T-helper 17 cell (primary cell): ENCODE measurements at places on chromosomes 12 and 14.

- no peak for DNase-seq
Observed at GRCh38 chr14:95088665-95089064, 68.7 kb downstream of the DICER1 start.

- no peak for DNase-seq
Observed at GRCh38 chr14:100586403-100587085, 673 bp downstream of the BEGAIN start.

- no peak for DNase-seq
Observed at GRCh38 chr12:30438601-30439041, 257.0 kb downstream of the IPO8 start.

- DNase-seq = no peak
Observed at GRCh38 chr12:120235369-120236323, 29.9 kb downstream of the PXN start.

DNA sequence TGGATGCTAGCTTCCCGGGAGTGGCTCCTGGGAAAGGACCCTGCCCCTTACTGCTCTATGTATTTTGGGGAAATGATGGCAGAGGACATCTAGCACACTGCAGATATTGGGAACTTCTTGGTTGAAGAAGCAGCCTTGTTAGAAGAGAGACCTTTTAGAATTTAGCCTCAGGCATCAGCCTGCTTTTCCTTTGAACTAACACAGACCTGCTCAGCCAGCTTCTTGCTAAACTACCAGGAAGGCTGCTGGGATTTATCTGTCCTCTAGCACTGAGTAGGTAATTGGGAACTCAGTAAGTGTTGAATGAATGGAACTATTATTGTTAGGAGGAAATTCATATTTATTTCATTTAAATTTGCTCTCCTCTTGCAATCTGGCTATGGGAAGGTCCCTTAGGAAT lies 77.3 kb downstream of the DRAM1 start:
- DNase-seq = no peak

DNA sequence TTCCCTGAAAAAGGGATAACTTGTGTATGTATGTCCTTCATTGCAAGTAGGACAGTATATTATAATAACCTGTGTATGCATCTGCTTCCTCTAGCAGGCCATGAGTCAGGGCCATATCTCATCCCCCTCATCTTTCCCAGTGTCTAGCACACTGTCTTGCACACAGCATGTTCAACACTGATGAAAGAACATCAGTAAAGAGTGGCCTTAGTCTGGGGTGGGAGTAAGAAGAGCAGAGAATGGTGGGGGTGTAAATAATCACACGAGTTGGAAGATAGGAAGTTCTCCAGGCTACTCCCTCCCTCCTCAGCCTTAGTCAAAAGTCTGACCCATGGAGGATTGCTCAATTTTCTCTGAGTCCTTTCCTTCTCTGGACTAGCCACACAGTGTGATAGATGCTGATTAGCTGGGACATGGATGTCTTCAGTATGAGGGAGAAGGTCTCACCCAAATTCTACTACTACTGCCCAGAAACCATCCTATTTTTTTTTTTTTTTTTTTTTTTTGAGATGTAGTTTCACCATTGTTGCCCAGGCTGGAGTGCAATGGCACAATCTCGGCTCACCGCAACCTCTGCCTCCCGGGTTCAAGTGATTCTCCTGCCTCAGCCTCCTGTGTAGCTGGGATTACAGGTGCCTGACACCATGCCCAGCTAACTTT lies 14.6 kb upstream of the SP1 start:
- DNase-seq = no peak

DNA sequence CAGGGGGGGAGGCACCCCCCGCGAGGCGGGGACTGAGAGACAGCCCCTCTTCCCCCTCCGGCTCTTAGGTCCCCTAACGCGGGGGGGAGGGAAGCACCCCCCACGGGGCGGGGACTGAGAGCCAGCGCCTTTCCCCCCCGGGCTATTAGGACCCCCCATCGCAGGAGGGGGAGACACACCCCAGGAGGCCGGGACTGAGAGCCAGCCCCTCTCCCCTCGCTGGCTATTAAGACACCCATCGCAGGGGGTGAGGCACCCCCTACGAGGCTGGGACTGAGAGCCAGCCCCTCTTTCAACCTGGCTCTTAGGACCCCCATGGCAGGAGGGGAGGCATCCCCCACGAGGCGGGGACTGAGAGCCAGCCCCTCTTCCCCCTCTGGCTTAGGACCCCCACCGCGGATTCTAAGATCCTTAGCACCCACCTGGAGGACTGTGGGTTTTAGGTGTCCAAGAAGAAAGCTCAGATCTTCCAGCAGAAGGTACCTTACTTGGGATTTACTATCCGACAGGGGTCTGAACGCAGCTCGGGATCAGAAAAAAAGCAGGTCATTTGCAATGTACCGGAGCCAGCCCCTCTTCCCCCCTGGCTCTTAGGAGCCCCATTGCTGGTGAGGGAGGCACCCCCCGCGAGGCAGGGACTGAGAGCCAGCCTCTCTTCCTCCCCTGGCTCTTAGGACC lies 197.8 kb upstream of the PZP start:
- no peak for DNase-seq

DNA sequence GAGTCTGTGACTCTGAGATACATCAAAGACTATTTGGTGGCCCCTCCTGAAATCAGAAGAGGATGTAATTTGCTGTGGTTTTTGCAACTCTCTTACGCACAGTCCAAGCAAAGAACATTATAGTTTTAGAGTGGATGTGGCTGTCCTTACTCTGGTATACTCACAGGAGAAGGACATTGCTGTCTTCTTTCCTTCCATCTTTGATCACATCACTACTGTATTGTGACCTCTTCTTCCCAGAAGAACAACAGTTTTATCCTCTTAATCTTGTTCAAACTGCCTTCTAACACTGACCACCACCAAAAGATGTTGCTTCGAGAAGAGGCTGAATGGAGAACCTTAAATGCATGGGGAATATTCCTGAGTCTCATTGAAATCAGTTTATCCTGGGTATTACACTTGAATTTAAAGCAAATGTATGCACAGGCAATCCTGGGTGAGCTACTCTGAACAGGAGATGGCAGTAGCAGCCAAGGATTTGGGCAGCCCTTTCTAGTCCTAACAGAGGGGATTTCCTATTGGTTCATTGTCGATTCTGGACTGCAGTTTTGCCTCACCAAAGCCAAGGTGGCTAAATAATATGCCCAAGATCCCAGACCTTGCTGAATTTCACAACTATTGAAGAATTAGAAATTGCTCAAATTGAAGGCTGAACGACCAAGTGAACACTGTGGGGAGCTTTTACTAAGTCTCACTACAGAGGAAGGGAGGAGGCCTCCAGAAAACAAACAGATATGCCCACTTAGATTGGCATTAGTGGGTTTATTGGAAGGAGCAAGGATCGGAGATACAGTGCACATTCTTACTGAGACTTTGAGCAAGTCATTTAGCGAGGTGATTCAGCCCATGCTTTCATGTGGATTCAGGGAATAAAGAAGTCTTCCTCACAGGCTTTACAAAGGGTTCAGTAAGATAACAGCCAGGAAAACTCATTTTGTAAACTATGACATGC lies 282.8 kb downstream of the PAWR start:
- DNase-seq = no peak

GRCh38 chr12:4486980-4487379 lies 41.4 kb upstream of the FGF6 start:
- no peak for DNase-seq

DNA sequence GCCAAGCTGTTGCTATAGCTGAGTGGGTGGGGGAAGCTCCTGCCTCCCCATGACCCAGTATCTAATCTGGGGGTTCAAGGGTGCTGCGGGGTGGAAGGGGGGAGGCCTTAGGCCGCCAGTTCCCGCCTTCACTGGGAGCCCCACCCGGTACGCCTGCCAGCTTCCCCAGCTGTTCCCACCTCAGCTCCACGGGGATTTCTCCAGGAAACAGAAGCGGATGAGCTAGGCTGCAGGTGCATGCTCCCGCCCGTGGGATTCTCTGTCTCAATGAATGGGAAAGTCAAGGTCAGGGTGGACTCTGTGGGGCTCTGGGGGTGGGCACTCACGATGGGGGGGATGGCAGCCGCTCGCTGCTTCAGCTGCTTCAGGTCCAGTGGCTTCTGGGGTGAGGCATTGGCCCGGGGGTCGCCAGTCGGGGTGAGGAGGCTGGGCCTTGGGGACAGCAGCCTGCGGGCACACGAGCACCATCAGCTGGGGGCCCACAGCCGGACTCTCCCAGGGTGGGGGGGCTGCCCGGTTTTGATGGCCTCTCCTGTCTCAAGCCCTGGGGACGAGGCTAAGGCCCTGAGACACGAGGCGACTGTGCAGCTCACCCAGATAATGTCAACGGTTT lies 68.6 kb downstream of the RFLNA start:
- DNase-seq = no peak

DNA sequence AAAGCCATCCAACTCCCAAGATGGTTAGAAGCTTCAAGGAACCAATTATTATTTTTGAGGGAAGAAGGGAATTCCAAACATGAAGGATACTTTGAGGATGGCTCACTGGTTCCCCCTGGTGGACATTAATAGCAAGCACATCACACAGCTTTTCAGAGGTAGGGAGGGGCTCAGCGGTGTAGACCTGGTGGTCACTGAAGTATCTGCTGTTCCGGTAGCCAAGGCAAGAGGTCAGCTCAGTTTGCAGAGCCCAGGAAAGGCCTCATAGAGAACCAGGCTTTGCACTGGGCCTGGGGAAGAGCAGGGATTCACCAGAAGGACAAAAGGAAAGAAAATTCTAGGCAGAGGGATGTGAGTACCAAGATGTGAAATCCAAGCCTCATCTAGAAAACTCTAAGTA lies 118.7 kb downstream of the KSR2 start:
- no peak for DNase-seq

- DNase-seq = no peak
Observed at GRCh38 chr12:22014783-22015144, 31.3 kb upstream of the CMAS start.

- no peak for DNase-seq
Observed at GRCh38 chr14:42961509-42961908, 1354.8 kb downstream of the LRFN5 start.

- DNase-seq = no peak
Observed at GRCh38 chr12:7905071-7905470, 30.9 kb downstream of the SLC2A3 start.

- no peak for DNase-seq
Observed at GRCh38 chr12:121223292-121224285, 13.7 kb downstream of the P2RX4 start.

GRCh38 chr14:82779301-82779700 lies 1245.6 kb upstream of the SEL1L start:
- no peak for DNase-seq

DNA sequence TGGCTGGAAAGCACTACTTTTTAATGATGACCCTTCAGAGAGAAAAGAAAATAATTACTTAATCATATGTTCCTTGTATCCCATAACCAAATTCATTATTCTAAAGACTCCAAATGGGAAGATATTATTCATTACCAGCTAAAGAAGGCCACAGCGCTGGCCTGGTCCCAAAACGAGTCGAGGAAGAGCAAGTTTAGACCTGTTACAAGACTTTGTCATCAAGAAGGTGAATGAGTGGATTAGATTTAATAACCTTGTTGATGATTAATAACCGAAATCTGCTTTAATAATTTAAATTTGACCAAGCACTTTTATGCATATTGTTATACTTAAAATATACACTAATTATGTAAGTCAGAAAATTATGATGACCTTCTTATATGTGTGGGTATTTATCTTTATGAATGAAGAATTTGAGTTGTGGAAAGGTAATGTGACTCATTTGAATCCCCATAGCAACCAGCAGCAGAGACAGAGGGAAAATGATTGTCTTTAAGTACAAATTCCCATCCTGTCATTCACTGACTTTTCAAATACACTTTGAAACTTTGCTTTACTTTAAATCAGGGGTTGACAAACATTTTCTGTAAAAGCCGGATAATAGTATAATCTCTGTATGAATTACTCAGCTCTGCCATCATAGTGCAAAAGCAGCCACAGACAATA lies 200.3 kb upstream of the NPAS3 start:
- no peak for DNase-seq

DNA sequence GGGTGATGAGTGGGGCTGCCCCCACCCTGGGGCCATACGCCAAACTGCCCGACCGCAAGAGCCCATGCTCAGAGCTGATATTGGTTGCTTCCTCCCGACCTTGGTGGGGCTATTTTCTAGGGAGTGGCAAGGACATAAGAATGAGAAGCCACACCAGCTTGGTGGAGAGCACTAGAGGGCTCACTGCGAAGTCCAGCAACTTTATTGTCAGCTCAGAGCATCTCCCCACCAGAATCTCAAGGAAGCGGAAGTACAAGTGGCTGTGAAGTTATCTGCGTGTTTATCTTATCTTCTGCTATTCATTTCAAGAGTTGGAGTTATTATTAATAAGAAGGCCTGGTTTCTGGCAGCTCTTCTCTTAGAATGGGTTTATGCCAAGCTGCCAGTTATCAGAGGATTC lies 4.9 kb upstream of the PLXNC1 start:
- DNase-seq = no peak

DNA sequence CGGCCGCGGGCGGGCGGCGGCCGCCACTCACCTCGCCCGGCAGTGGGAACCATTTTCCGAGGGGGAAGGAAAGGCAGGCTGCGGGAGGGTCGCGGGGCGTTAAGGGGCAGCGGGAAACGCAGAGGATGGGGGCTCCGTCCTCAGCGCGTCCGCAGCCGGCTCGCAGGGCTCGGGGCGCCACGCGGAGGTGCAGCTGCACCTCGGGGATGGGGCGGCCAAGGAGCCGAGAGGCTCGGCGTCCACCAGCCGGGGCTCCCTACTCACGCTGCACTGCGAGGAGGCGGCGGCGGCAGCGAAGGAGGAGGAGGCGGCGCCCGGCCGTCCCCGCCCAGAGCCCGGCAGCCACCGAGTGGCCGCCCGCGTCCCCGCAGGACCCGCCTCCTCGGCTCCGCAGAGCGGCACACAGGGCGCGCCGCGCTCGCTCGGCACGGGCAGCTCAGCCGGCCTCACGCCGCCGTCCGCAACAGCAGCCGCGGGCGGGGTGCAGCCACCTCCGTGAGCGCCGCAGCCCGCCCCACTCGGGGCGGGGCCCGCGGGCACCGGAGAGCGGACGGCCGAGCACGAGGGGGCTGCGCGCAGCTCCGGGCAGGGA lies at the start of gene ATP2B1:
TSS of gene ATP2B1 (minus strand) at position 274 of the 592 bp plus-strand sequence. CDS start 52,952 bp downstream, outside the sequence.
- peak; percentile 80 for DNase-seq

DNA sequence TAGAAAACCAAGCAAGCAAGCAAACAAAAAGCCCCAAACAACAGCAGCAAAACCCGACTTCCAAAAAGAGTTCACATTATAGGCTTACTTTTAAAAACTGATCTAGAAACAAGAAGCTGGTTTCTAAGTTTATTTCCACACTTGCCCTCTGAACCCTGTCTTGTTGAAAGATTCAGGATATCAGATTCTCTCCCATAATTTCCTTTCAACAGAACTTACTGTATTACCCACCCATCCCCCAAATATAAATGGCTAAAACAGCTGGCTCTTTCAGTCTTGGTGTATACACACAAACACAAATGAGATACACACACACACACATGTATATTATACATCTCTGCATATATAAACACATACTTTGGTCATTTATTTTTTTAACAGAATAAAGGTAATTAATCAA lies 460.9 kb downstream of the ZFP36L1 start:
- DNase-seq = no peak

- no peak for DNase-seq
Observed at GRCh38 chr14:89188492-89188891, 228.5 kb downstream of the FOXN3 start.

- no peak for DNase-seq
Observed at GRCh38 chr12:126558810-126559209, 1493.6 kb downstream of the AACS start.
